ENCODE measurements at places on chromosomes 4 and X. TPM values are rescaled to one million over a fixed set of nuclear protein-coding genes. Genes with fewer than 3 reads are reported as not detected.

- no peaks in the 10 kb centered on the region for H3K27me3 ChIP-seq
- H3K36me3 ChIP-seq, result no peaks in the 10 kb centered on the region
- no peaks in the 10 kb centered on the region for H3K4me1 ChIP-seq
- DNase-seq, result no peak
These were observed 42.4 kb downstream of the NAT8L start for GRCh38 chr4:2101346-2102044.

DNA sequence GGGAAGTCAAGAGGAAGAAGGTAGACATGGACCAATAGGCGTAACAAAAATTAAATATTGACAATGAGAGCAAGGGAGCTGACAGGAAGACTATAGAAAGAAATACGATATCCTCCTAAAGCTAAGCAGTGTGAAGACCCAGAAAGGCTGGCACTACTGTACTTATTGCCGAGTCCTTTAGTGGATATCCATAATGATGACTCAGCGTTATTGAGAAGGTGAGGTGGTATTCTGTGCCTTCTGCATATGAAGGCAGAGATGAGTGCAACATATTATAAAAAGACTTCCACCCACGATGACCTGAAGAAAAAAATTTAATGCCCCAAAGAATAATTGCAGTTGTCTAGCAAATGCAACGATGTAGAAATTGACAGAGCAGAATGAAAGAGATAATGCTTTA, 13.0 kb upstream of the MCF2 start:
- H3K27me3 ChIP-seq, result no peaks in the 10 kb centered on the region
- DNase-seq, result no peak
- H3K4me3 ChIP-seq, result no peak overlapping the region
- no peaks in the 10 kb centered on the region for H3K4me1 ChIP-seq

- H3K36me3 ChIP-seq, result no peaks in the 10 kb centered on the region
- no peak overlapping the region for H3K27ac ChIP-seq
- H3K27me3 ChIP-seq, result no peaks in the 10 kb centered on the region
- H3K4me1 ChIP-seq, result no peaks in the 10 kb centered on the region
- H3K4me3 ChIP-seq, result no peak overlapping the region
- no peak for DNase-seq
These were observed 52.7 kb downstream of the ADGRA3 start for GRCh38 chr4:22463179-22463578.

GRCh38 chrX:126164689-126165400, 1.2 kb downstream of the DCAF12L2 start:
- H3K36me3 ChIP-seq, result no peaks in the 10 kb centered on the region
- H3K4me3 ChIP-seq, result no peak overlapping the region
- H3K27ac ChIP-seq, result no peak overlapping the region
- H3K27me3 ChIP-seq, result no peaks in the 10 kb centered on the region
- DNase-seq, result no peak

DMP1 gene
- not detected for total RNA-seq

DNA sequence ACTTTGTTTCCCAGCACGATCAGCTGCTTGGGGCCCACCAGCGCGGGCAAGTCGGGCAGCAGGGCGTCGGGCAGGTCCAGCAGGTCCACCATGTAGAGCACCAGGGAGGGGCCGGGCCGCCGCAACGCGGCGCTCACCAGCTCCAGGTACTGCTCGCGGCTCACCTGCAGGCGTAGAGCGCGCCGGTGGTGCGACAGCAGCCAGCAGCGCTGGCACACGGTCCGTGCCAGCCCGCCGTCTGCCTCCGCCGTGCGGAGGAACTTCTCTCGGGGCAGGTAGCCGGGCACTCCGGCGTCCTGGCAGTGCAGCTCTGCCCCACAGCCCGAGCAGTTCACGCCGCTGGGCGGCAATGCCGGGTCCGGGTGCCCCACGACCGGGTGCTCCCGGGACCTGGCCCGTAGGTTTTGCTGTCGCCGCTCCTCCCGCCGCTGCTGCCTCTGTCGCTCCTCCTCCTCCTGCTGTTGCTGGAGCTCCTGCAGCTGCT, 527 bp downstream of the NOA1 start:
- peak overlapping the region; percentile 73 for H3K4me3 ChIP-seq
- peak overlapping the region; percentile 88 for H3K27ac ChIP-seq
- no peaks in the 10 kb centered on the region for H3K27me3 ChIP-seq
- H3K36me3 ChIP-seq, result peaks cover 28% of the 10 kb centered on the region

CXorf49 gene
- total RNA-seq, result not detected

GRCh38 chr4:96602661-96603060, 762.8 kb downstream of the PDHA2 start:
- no peaks in the 10 kb centered on the region for H3K4me1 ChIP-seq
- no peak for DNase-seq
- no peaks in the 10 kb centered on the region for H3K27me3 ChIP-seq
- no peak overlapping the region for H3K4me3 ChIP-seq
- no peak overlapping the region for H3K27ac ChIP-seq

CT47A7 gene
- not detected for total RNA-seq

- no peaks in the 10 kb centered on the region for H3K4me1 ChIP-seq
- H3K27me3 ChIP-seq, result no peaks in the 10 kb centered on the region
- H3K4me3 ChIP-seq, result no peak overlapping the region
These were observed 15.5 kb downstream of the PFKFB1 start for GRCh38 chrX:54978448-54978847.

DNA sequence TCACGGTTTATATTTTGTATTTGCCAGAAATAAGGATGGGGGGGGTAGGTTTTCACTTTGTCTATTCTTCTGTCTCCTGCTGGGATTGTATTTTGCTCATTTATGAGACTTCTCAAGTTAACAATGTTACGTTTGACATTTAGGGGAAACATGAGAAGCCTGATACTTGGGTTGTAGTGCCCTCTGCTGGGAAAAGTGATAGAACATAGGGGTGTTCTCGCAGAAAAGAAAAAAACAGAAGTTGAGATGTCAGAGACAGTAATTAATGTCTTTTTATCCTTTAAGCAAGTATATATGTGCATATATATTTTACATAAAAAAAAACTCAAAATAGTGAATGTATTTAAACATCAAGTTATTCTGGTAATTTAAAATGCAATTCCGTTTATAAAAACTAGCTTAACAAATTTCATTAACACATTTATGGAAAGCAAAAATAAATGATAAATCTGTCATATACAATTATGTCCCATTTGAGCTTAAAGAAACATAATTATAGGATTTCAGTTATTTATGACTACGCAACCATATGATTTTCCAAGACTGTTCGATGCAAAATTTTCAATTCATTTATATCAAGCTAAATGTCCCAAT, 46.0 kb upstream of the TMPRSS11F start:
- H3K4me1 ChIP-seq, result no peaks in the 10 kb centered on the region
- H3K27ac ChIP-seq, result no peak overlapping the region
- no peaks in the 10 kb centered on the region for H3K36me3 ChIP-seq
- H3K4me3 ChIP-seq, result no peak overlapping the region

DNA sequence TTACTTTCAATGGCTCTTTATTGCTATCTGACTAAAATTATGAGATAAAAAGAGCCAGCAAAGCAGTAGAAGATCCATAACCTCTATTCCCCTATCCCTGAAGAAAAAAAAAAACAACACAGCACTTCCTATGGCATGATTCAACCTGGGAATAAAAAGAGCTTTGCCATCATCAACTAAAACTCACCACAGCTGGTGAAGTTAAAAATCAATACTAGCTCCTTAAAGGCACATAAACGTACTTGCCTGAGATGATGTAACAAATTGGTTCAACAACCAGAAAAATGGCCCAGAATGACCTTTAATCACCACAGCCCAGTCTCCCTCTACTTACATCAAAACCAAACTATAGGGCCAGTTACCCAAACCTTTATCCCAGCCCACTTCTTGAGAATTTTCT, 153.8 kb downstream of the MAML3 start:
- H3K27ac ChIP-seq, result no peak overlapping the region

MAGEA9B gene
- not detected for total RNA-seq

DNA sequence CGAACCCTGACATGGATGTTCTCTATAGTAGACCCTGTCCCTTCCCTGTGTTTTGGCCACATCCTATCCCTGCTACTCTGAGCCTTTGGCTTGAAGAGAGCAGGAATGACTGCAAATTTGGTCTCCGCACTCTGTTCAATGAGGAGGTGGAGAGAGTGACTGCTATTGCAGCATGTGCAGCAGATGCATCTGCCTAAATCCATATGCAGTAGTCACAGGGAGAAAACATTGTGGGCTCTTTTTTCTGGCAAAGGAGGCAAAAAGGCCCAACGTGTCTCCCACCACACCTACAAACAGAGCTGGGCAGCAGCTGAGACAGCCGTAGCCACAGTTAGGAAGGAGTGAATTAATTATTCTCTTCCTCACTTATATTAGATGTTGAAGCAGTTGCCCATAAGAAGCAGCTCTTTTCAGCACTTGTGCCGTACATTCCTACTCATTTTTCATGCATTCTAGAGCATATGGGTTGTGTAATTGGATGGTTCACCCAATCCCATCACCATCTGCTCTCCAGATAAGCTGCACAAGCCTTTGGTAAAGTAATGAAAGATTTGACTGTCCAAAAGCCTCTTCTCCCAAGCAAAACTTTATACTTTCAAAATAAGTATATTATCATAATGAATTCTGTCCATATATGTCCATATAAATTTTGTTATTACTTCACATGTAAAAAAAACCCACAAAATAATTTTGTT, 147.9 kb upstream of the FAM47A start:
- no peaks in the 10 kb centered on the region for H3K36me3 ChIP-seq
- no peak for DNase-seq
- no peak overlapping the region for H3K27ac ChIP-seq

SPOCK3 gene
- total RNA-seq, result not detected

SCRG1 gene
- total RNA-seq, result 1.0 TPM

DNA sequence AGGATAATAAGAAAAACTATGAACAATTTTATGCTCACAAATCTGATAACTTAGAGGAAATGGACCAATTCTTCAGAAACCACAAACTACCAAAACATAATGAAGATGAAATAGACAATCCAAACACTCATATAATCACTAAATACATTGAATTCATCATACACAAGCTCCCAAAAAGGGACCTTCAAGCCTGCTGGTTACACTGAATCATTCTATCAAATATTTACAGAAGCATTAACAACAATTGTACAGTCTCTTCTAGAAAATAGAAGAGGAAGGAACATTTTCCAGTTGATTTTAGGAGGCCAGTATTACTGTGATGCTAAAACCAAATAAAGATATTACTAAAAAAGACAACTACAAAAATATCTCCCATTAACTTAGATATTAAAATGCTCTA, 88.3 kb downstream of the IL15 start:
- no peak for DNase-seq
- H3K36me3 ChIP-seq, result no peaks in the 10 kb centered on the region
- H3K27me3 ChIP-seq, result no peaks in the 10 kb centered on the region
- H3K27ac ChIP-seq, result no peak overlapping the region
- H3K4me3 ChIP-seq, result no peak overlapping the region

GRCh38 chr4:18197467-18197866, 175.9 kb upstream of the LCORL start:
- no peak overlapping the region for H3K27ac ChIP-seq
- no peak overlapping the region for H3K4me3 ChIP-seq
- H3K36me3 ChIP-seq, result no peaks in the 10 kb centered on the region

DNA sequence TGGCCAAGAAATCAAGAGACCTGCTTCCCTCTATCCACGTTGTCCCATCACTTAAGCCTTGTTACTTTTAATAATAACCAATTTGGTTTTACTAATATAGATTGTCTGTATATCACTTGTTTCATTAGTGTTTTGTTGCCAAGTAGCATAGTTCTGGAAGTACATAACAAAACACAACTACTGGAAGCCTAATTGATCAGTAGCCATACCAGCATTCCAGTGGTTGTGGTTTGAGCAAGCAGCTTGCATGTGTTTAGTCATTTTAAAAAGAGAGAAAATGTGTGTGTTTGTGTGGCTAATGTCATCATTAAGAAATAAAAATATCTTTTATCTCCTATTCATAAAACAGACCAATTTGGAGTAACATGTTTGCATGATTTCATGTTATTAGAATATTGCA, 70.8 kb downstream of the PTPN13 start:
- DNase-seq, result no peak
- H3K4me3 ChIP-seq, result no peak overlapping the region
- H3K4me1 ChIP-seq, result no peaks in the 10 kb centered on the region
- H3K27me3 ChIP-seq, result no peaks in the 10 kb centered on the region
- no peaks in the 10 kb centered on the region for H3K36me3 ChIP-seq
- no peak overlapping the region for H3K27ac ChIP-seq

- no peaks in the 10 kb centered on the region for H3K36me3 ChIP-seq
- peak overlapping the region; percentile 85 for H3K27ac ChIP-seq
- H3K4me3 ChIP-seq, result no peak overlapping the region
- no peaks in the 10 kb centered on the region for H3K27me3 ChIP-seq
These were observed 28.5 kb upstream of the TMSB4X start for GRCh38 chrX:12946406-12946805.

DNA sequence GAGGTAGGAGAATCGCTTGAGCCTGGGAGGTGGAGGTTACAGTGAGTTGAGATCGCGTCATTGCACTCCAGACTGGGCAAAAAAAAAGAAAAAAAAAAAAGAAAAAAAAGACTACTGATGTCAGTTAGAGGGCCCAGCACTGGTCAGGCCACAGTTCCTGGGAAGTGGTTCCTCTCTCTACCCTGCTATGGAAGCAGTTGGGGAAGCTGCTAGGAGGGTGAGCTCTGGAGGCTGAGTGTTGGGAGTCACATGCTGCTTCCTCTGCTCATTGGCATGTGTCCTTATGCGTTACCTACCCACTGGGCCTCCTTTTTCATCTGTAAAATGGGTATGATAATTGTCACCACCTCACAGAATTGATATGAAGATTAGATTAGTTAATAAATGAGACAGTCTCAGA, 50.7 kb downstream of the SEPSECS start:
- no peaks in the 10 kb centered on the region for H3K27me3 ChIP-seq
- H3K4me1 ChIP-seq, result no peaks in the 10 kb centered on the region
- no peak overlapping the region for H3K27ac ChIP-seq
- H3K4me3 ChIP-seq, result no peak overlapping the region
- H3K36me3 ChIP-seq, result no peaks in the 10 kb centered on the region
- DNase-seq, result no peak

GRCh38 chrX:97705936-97706335, 822.2 kb downstream of the RPA4 start:
- H3K4me1 ChIP-seq, result no peaks in the 10 kb centered on the region

DNA sequence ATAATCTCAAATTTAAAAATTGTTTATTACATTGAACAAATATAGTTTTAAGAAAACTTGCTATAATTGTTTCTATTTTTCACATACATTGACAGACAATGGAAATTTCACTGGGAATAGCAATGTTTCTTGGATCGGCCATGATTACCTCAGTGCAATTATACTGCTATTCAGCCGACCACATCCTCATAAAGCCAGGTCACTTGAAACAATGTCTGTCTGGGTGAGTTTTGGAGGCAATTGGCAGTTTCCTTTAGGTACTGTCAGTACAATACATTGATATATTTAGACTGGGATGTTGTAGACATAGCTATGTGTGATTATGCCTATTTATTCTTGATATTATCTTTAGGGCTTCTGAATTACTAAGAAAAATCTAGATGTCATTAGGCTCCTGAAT, 89.5 kb upstream of the VEGFC start:
- H3K4me1 ChIP-seq, result peaks cover 6% of the 10 kb centered on the region
- H3K27me3 ChIP-seq, result no peaks in the 10 kb centered on the region
- H3K27ac ChIP-seq, result no peak overlapping the region
- H3K4me3 ChIP-seq, result no peak overlapping the region
- H3K36me3 ChIP-seq, result no peaks in the 10 kb centered on the region
- no peak for DNase-seq

All from stomach (tissue), 19 donors.